ENCODE measurements at places on chromosomes 6 and 20.
A peak's percentile ranks its signal among the peaks of the same experiment; 100 is the strongest.

DNA sequence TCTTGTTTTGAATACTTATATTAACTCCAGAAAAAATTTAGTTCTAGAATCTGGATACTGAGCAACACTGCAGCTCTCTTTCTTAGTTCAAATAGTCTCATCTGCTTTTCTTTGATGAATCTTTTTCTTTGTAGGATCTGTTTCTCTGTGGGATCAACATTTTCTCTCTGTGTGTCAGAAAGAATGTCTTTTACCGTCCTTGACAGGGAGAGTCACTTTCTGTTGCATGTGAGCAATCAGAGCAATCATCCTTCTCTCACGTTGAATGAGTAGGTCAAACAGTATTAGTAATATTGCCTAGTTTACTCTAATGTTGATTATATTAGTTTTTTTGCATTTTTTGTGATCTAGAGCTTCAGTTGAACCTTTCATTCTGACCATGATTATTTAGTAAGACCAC lies 130.9 kb downstream of the TRMT11 start:
- DNase-seq: no peak

DNA sequence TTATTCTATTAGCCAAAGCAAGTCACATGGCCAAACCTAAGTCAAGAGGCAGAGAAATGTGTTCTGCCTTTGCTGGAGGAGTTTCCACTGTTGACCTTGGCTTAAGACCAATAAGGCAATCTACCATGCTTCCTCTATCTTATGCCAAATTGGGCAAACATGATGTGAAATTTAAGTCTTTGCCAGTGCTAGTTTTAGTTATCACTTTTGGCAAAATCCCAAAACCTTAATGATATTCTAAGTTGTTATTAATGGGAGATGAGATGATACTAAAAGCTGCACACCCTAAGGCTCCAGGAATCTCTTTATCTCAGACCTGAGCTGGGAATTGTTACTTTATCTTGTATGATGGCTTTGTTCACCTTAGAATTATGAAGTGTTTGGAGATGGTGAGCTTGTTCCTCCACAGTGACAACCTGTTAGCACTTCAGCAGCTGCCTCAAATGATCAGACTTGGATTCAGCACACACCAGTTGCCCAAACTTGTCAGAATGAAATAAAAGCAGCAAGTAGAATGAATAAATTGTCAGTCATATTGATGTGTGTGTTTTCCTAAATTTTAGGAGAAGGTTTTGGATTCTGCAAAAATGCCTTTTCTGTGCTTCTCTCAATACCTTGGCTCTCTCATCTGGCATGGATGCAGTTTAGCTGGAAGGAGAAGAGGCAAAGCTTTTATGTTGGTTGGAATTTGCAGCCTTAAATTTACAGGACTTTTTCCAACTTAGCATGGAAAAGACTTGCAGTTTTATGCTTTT lies 49.3 kb downstream of the RIN2 start:
- DNase-seq: no peak

DNA sequence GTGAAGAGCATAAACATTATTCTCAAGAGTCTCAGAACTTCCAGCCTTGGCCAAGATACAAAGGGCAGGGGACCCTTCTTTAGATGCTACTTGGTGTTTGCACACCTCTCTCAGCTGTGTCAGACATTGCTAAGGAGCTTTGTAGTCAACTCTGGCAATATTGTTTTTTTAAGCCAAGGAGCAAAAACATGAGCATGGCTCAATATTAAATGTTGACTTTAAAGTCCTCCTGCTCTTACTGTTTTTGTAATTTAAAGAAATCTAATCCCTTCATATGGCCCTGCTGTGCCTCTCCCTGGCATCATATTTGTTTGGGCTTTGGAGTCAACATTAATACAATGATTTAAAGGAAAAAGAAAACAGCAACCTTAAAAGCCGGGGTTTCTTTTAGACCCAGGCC lies 67.9 kb upstream of the TMEM170B start:
- DNase-seq: no peak

- no peak for DNase-seq
These were observed 83.2 kb downstream of the LAMP5 start for GRCh38 chr20:9597547-9597946.

DNA sequence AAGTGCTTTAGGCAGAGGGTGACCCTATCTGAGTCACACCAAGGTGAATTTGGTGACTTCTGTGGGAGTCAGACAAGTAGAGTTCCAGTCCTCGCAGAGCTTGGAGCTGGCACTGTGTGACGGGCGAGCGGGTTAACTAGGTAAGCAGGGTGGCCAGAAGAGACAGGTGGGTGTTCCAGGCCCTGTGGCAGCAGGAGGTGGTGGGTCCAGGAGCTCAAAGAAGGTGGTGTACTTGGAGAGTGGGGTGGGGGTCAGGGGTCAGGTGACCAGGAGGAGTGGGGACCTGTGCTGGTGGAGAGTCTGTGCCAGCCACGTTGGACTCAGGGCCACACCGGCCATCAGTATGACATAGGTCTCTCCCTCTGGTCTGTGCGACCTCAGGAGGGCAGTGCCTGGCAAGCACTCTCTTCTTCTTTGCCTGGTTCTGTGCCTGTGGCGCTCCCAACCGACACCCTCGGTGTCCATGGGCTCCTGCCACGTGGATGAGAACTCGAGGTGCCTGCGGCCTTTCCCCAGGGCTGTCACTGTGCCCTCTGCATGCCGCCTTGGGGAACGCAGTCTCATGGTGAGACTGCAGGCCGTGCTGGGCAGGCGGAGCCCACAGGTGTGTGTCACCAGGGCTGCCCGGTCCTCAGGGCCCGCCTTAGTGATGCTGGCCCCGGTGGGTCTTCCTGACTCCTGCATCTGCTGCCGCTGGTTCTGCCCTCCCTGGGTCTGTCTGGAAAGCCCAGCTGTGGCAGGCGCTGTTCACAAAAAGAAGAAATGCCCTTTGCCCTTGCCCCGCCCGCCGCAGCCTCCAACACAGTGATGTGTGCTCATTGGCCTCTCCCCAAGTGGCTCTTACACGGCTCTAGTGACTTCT lies 1.6 kb downstream of the MRGBP start:
- DNase-seq: no peak

GRCh38 chr6:150189122-150189521 lies 46.3 kb downstream of the PPP1R14C start:
- no peak for DNase-seq

DNA sequence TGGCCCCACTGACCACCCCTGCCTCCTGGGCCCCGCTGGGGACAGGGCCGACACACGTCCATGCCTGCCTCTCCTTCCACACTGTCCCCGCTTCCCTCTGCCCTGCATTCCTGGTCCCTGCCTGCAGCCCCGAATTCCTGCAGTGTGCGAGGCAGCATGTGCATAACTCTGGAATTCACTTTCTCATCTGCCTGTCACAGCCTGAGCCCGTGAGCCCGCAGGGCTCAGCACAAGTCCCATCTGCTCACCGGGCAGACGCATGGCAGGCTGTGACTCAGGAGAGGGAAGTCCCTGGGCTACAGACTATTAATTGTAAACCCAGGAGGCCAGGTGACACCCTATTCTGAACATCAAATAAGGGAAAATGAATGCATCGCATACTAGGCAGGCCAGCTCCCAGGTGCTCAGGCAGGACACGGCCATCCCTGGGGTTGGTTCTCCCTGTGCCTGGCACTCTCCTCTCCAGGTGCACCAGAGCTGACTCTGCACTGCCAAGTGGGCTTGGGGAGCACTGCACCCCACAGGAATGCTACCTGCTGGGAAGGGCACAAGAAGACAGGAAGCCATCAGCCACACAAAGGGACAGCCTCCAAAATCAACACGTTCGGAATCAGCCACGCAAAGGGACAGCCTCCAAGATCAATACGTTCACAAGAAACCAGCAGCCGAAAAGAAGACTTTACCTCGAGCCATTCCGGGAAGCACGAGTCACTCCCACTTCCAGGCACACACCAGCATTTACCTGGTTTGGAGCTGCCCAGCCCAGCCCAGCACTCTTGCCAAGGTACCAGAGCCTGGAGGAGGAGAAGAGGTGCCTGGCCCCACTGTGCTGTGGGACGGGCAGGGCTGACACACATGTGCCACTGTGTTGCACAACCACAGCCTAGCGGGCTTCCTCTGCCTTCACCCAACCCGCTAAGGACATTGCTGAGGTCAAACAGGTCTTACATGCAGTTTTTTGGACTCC lies 65.9 kb downstream of the DLL1 start:
- DNase-seq: no peak

GRCh38 chr20:31923388-31924331 lies 28.2 kb downstream of the PDRG1 start:
- DNase-seq: no peak

- peak; percentile 36 for DNase-seq
These were observed 3.4 kb upstream of the SLC17A5 start for GRCh38 chr6:73657201-73657600.

GRCh38 chr6:44333273-44333919 lies 9.1 kb upstream of the SPATS1 start:
- DNase-seq: no peak

DNA sequence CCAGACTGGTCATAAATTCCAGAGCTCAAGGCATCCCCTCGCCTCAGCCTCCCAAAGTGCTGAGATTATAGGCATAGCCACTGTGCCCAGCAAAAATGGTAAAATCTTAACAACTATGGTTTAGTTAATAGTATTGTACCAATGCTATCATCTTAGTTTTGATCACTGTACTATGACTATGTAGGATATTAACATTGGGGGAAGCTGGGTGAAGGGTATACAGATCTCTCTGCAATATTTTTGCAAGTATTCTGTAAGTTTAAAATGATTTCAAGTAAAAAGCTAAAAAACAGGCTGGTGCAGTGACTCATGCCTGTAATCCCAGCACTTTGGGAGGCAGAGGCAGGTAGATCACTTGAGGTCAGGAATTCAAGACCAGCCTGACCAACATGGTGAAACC lies 7.8 kb downstream of the PIGU start:
- no peak for DNase-seq

DNA sequence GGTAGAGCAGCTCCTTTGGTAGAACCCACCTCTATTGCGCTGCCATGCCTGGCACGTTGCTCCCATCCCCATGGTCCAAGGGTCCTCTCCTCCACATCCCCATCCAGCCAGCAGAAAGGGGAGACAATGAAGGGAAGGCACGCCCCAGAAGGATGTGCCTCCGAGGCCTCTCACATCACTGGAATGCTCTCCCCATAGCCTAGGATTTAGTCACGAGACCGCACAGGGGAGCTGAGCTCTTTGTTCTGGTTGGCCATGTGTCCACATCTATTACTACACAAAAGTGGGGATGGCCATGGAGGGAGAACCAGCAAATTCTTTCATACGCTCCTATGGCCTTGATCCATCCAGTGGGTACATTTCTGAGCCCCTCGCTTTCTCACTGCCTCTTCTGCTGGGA lies 60.5 kb upstream of the SALL4 start:
- no peak for DNase-seq

DNA sequence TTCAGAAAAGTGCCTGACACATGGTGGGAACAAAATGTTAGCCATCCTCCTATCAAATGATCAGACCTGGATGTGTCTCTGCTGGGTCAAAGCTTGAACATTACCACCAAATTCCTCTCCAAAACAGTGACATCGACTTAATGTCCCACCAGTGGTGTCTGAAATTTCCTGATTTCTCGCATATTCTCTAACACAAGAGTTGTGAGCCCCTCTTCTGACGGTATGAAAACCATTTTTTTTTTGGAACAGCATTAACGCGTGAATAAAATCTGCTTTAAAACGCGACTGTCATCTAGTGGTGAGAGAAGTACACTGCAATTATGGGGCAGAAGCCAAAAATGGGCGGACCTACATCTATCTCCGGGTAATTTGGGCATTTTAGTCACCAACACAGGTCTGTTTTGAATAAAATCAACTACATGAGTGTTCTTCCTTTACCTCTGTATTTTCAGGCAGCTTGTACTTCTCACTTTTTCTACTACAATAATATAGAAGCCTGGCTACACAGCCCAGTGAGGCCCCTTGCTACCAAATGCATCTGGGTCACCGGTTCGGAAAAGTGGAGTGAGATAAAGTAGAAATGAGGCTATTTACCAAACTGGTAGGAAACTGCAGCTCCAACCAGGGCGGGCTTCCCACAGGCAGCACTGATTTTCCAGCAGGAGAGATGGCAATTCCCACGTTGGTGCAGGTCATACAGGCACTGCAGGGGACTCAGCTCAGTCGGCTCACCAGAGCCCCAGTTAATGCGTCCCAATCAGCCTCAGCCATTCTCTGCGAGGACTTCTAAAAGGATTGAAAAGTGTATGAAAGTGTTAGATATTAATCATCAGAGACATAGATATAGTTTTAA lies 27.4 kb downstream of the MGME1 start:
- peak; percentile 62 for DNase-seq

DNA sequence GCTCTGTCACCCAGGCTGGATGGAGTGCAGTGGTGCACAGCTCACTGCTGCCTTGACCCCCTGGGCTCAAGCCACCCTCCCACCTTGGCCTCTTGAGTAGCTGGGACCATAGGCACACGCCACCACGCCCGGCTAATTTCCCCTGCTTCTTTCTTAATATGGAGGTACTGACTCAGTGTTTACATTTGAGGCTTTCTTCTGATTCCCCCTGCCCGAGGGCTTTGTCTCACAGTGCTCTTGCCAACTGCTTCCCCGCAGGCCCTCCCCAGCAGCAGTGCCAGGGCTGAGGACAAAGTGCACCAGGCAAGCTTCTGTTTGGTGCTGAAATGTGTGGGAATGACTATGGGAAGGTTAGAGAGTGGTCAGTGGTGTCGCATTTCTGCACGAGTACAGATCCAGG lies 34.8 kb downstream of the NR2E1 start:
- DNase-seq: no peak

GRCh38 chr20:1247689-1248088 lies 18.4 kb upstream of the SNPH start:
- no peak for DNase-seq

GRCh38 chr6:87789198-87789899 lies 87.3 kb upstream of the AKIRIN2 start:
- DNase-seq: no peak

DNA sequence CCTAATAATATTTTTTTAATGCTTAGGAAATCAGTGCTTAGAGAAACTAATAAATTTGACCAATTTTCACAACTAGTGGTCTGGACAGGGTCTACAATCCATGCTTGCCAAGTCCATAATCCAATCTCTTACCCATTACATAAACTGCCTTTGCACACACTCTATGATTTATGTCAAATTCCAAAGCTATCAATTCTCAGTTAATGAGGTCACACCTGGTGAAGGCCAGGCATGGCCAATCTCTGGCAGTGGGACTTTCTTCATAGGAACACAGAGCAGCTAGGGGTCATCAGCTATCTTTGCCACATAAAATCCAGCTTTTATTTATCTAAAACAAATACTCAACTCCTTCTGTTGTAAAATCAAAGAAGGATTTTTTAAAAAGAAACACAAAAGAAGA lies 21.2 kb downstream of the PAK5 start:
- DNase-seq: no peak

DNA sequence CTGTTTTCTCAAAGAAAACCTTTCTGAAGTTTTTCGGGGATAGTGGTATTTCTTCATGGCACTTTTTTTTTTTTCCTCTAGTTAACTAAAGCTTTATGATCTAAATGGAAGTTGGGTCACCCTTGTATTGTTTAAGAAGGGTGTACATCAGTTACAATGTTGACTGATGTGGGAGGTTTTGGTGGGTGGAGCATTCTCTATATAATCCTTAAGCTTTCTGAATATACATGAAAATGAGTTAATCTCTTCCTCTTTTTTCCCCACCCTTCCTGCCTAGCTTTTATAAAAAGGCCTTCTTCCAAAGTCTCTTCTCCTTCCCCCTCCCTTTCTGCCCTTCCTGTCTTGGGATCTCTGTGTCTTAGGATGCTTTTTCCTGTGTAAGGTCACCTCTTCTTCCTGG lies 47.2 kb downstream of the DHX35 start:
- no peak for DNase-seq

- DNase-seq: no peak
These were observed 23.4 kb downstream of the SCML4 start for GRCh38 chr6:107800564-107801164.

All from activated CD4-positive, alpha-beta T cell treated with anti-CD3 and anti-CD28 coated beads, Interleukin-2, amount 50 U/mL, for 16 hours (primary cell).